ENCODE measurements at places on chromosomes 3 and 15.

DNA sequence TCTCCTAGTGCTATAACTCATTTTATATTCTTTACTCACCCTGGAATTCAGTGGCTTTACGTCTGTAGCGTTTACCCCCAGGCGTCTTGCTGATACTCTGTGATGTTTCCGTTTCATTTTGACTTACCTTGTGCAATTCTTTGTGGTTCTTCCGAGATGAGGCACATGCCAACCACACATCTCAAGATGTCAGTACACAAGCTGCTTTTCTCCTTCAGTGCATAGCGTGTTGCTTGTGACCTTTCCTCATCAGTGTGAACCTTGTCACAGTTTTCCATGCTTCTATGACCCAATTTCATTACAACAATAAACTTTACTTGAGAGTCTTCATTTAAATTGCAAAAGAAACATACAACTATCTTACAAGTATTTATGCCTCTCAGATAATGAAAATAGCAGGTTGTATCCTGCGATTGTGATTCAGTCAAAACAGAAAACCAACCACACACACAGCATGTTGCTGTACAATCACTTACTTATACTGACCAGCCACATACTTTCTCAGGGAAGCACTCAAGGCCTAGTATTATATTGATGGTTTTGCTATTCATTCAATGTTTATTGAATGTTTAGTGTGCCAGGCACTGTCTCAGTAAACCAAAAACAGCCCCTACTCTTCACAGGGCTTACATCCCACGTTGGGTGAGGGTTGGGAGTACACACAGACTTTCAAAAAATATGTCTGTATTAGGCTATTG is 4.6 kb upstream of the TBL1XR1 start:
- no peak for DNase-seq

DNA sequence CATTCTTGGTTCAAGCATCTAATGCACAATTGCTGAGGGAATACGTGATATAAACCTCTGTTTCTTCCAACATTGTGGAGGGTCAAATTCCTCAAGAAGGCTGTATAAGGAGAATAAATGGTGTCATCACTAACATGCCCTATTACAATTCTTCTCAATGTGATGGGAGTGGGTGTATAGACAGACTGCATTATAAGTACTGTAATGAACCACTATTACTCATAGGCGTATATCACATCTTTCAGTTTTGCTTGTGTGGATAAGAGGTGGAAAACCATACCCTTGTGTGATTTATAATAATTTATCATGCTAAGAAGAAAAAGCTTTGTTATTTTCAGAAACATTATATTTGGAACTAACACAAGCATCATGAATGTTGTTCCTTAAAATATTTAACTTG is 35.3 kb upstream of the BBX start:
- DNase-seq: no peak

DNA sequence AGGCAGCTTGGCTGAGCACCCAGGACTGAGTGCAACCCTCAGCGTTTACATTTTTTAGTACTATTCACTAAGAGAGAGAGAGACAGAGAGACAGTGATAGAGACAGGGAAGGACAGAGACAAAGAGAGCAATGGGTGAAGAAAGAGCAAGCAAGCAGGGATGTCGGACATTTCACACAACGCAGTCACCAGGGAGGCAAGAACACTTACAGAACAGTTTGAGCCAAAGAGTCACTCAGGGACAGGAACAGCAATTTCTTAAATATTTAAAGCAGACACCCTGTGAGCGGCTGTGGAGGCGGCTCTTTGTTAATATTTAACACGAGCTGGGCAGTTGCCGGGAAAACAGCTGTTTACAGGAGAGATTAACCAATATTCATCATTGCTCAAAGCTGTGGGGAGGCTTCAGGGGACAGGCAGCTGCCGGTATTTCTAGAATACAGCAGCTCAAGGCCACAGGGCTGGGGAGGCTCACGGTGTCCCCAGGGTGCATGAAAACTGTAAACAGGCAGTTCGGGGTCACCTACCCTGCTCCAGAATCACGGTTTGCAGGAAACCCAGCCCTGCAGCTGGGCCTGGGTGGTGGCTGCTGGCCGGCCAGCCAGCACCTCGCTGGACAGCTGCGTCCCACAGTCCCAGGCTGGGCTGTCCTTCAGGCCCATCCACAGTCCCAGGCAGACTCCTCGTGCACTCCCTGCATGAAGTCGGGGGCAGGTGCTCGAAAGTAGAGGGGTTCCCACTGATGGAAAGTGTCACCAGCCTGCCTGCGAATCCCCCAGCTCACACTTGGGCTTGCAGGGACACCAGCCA is 38.8 kb upstream of the PCSK6 start:
- peak; percentile 45 for DNase-seq

GRCh38 chr3:87052499-87053260 is 61.7 kb upstream of the VGLL3 start:
- no peak for DNase-seq

- no peak for DNase-seq
Measured at GRCh38 chr15:100152463-100152862, 189.3 kb downstream of the ADAMTS17 start.

- DNase-seq: no peak
Measured at GRCh38 chr3:20197775-20198174, 11.8 kb upstream of the SGO1 start.

GRCh38 chr3:31758322-31758965 is 222.6 kb downstream of the OSBPL10 start:
- no peak for DNase-seq

DNA sequence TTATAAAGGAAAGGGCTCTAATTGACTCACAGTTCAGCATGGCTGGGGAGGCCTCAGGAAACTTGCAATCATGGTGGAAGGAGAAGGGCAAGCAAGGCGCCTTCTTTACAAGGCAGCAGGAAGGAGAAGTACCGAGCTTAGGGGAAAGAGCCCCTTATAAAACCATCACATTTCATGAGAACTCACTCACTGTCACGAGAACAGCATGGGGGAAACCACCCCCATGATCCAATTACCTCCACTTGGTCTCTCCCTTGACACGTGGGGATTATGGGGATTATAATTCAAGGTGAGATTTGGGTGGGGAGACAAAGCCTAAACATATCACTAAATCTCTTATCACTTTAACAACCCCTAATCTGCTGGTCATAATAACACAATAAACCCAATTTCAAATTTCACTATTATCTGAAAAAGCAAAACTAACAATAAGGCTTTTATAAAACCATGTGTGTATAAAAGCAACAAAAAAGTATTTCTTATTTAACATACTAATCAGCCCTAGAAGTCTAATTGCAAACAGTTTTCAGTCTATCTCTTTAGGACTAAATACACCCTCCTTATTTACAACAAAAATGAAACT is 43.2 kb downstream of the SCAPER start:
- no peak for DNase-seq

- DNase-seq: peak; percentile 50
Measured at GRCh38 chr3:65886391-65886790, 152.3 kb downstream of the MAGI1 start.

GRCh38 chr3:72181251-72181650 is 396.3 kb upstream of the PROK2 start:
- DNase-seq: peak; percentile 75

- peak; percentile 27 for DNase-seq
Measured at GRCh38 chr15:60086681-60087429, 82.7 kb downstream of the FOXB1 start.

- peak; percentile 89 for DNase-seq
Measured at GRCh38 chr3:25663869-25664811, 567 bp downstream of the TOP2B start.

GRCh38 chr15:62301993-62302675 is 137.0 kb upstream of the C2CD4B start:
- DNase-seq: no peak

DNA sequence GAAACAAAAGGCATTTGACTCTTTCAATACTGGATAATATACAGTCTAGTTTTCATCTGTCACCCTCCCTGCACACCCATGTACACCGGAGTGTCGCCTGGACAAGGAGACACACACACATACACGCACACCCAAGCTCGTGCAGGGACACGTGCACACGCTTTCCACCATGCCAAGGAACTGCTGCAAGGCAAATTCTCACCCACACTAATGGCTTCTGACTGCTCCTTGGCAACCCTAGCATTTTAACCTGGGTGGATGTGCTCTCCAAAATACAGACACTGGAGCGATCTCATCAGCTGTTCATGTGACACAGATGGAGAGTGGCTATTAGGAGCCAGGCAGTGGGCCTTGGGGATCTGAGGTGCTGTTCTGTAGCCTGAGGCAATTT is 61.6 kb downstream of the MEIS2 start:
- DNase-seq: peak; percentile 74

- no peak for DNase-seq
Measured at GRCh38 chr15:23438816-23439466, 8.1 kb downstream of the GOLGA6L2 start.

DNA sequence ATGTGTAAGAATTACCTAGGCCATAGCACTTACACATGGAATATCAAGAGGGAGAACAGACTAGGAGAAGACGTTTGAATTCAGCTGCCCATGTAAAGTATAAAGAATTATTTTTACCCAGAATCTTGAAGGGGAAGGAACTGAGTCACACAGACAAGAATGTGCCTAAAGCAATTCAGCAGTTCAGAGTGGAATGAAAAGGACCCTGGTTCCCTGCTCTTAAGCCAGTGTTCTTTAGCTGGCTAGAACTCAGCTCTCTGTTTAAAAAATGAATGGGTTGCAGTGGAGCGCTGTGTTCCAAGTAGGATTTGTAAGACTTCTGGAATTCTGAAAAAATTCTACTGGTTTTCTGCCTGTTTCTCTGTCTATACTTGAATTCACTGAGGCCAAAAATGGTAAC is 440.2 kb downstream of the LPP start:
- no peak for DNase-seq

DNA sequence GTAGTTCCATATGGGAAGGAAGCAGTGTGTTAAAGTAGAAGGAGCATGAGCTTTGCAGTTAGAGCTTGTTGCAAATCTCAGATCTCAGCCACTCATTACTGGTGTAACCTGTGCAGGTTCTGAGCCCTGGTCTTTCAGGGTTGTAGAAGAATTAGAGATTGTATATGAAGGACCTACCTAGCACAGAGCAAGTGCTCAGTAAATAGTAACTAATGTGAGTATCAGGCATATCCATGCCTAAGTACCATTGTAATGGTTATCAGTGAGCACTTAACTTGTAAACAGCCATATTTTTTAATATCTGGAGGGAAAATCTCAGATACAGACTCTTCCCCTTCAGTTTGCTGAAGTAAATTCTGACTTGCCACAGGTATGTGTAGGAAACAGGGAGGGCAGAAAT is 59.3 kb downstream of the MAP6D1 start:
- DNase-seq: no peak

DNA sequence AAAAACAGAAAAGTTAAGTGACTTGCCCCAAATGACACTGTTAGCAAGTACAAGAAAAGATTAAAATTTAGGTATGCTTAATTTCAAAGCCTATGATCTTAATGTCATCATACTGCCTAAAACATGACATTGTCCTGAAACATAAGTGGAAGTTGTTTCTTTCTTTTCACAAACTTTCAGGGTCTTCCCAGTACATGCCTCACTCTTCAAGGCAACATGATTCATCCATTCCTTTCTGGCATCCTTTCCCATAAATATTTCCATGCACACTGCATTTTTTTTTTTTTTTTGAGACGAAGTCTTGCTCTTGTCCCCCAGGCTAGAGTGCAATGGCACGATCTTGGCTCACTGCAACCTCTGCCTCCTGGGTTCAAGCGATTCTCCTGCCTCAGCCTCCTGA is 42.5 kb upstream of the KPNA4 start:
- DNase-seq: no peak

All from eye (tissue), 1 donor.